ENCODE measurements at places on chromosomes 5 and 9.

GRCh38 chr5:31863991-31864411 is 225.1 kb downstream of the PDZD2 start:
- ATAC-seq = no peak

- ATAC-seq = no peak
Observed at GRCh38 chr9:33388110-33388994, 14.0 kb downstream of the AQP7 start.

- no peak for ATAC-seq
Observed at GRCh38 chr9:89243296-89244061, 64.9 kb upstream of the SHC3 start.

DNA sequence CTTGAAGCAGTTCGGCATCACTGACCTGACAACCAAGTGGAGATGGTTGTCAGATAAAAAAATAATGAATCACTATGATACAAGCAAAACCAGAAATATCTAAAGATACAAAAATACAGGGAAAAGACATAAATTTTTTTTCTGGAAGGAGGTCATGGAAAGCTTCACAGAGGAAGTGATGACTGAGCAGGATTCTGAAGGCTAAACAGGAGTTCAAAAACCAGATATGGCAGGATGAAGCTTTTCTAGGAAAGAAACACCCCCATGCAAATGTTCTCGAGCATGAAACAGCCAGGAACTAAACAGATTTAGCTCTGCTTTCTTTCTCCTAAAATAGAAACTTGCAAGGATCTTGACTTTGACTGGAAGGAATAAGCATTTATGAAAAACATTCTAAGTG is 60.7 kb upstream of the IFNE start:
- ATAC-seq = no peak

DNA sequence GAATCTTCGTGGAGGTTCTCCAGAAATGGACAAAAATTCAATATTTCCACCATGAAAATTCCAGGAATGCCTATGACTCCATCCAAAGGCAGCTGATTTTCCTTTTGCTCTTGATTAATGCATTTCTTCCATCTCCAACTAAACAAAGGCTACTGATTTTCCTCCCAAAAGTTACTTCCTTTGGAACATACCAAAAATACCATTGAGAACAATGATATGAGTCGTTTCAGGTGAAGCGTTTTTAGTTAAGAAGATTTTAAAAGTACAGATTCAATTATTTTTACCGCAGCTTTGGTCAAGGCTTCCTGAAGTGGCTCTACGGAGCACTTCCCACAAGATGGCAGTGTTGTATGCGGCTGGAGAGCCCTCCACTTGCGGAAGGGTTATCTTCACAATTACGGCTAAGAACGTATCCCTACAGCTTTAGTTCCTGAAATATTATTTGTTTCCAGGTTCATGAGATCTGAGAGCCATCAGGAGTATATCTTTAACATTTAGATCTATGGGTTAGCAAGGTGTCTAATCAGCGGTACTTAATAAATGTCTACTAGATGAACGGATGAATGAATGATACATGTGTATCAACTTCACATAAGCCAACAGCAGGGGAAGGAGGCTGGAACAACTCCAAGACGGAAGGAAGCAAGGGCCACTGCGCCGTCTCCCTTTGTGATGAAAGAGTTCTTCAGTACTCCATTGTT is 35.9 kb upstream of the ARSB start:
- ATAC-seq = no peak

GRCh38 chr9:70951749-70952727 is 169.4 kb downstream of the TRPM3 start:
- ATAC-seq = no peak

GRCh38 chr5:1163879-1164278 is 37.5 kb upstream of the SLC6A19 start:
- ATAC-seq = no peak

- no peak for ATAC-seq
Observed at GRCh38 chr9:107274953-107275422, 8.1 kb upstream of the RAD23B start.

GRCh38 chr5:5220901-5221631 is 80.9 kb downstream of the ADAMTS16 start:
- no peak for ATAC-seq

DNA sequence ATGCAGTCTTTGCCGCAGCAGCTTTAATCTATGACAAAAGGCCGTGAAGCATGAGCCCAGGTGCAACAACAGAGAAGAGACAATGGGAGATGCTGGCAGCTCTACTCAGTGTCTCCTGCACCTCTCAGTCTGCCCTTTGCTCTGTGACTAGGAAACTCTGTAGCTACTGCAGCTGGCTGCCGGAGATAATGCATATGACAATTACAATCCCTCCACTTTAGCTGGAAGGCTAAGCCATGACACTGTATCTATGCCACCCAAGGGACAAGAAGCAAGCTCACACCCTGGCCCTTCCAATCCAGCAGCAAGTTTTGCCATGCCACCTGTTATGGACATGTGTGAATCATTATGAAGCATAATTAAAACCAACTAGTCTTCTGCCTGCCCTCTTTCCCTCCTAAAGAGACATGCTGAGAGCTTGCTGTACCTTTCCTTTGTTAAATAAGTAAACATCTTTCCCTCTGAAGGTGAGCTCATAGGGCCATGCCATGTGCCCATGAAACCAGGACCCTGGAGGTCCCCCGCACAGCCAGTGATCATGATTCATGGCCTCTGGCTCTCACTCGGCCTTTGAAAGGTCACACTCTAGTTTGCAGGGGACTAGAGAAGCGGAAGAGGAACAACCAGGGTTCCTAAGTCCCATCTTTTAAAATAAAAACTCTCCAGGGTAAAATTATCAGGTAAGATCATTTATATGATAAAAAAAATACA is 219.4 kb downstream of the SPOCK1 start:
- no peak for ATAC-seq

GRCh38 chr5:122152266-122152900 is 23.0 kb downstream of the ZNF474 start:
- ATAC-seq = no peak

DNA sequence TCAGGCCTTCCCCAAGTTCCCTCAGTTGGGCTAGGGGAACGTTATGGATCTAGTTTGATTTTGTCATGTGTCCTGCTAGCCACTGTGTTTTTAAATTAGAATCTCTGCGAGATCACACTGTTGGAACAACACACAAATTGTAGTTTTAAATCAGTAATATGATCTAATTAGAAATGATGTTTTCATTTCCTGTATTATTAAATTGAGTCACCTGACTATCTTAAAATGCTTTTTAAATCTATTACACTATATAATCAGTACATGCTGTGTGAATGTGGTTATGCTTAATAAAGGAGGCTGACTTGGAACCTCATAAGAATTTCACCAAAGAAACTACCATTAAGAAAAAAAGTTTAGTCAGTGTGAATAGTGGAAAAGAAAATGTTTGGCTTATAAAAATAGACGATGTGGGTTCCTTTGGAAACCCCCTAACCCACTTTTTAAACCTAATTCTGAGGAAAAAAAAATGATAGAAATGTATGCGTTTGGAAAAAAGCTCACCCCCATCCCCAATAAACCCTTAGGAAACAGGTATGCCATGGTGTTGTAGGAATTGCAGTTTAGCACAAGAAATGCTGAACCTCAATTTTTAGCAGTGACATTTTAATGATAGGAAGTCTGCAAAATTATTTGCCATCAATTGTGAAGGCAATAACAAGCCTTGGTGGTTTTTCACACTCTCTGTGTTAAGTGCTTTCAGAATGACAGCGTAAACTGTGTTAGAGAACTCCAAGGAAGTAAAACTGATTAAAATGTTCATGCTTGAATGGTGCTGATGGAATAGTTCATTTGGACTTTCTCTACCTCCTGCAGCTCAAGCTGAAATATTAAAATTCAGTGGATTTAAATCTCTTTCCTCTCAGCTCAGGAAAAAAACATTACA is 59.0 kb downstream of the TLE4 start:
- ATAC-seq = peak; percentile 79

Measured in activated CD4-positive, CD25-positive, alpha-beta regulatory T cell treated with anti-CD3 and anti-CD28 coated beads, Interleukin-2, amount 50 U/mL, for 24 hours (primary cell).